Endothelial cell (in vitro differentiated cells): ENCODE measurements at places on chromosomes 16 and 17.

GRCh38 chr17:64607862-64608565, 54.1 kb downstream of the SMURF2 start:
- DNase-seq: no peak

GRCh38 chr16:6969594-6969993, 363.1 kb upstream of the RBFOX1 start:
- DNase-seq: no peak

- DNase-seq: no peak
Measured at GRCh38 chr17:54662978-54663876, 237.4 kb upstream of the TOM1L1 start.

DNA sequence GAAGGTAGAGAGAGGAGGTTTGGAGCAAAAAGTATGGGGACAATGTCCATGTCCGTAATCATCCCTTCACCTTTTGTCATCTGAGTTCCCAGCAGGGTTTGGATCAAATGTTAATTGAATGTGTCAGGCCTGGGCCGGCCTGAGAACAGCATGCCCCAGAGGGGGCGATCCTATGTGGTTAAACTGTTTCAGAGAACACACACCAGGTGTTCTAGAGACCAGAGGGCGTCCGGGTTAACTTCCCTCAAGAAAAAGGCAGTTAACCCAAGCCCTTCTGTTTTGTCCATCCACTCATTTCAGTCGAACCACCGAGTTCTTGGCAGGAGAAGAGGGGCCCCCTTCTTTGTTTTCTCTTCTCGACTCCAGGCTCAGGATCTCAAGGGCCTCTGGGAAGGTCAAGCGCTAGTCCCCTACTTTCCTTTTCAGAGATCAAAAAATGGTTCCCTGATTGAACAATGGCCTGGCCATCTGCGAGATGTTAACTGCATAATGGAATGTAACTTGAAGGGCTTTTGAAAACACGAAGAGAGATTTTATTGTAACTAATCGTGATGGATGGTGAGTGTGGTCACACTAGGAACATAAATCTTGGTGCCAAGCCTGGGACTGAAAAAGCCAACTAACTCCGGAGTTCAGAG, 142.5 kb downstream of the IRX3 start:
- no peak for DNase-seq
